ENCODE measurements at places on chromosomes 3 and 15. TPM values are rescaled to one million over a fixed set of nuclear protein-coding genes. Genes with fewer than 3 reads are reported as not detected.

The MCF2L2 gene
- total RNA-seq: 1.2 TPM

The FSTL1 gene
- total RNA-seq: 221 TPM

DNA sequence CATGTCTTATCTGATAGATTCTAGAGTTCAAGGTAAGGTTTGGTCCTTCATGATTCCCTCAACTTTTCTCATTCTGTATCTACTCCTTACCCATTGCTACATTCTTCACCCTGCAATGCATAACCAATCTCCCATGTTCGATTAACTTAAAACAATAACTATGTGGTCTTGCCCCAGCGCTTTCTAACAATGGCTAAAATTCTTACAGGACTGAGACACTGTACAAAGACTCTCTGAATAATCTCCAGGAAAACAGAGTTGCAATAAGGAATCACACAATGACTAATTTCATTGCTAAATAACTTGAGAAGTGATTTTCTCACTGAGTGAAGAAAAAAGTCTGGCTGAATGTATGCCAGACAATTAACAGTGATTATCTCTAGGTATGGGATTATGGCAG lies 69.6 kb upstream of the FAM174B start:
- H3K27ac ChIP-seq: no peak overlapping the region
- DNase-seq: no peak
- H3K4me1 ChIP-seq: no peaks in the 10 kb centered on the region
- H3K27me3 ChIP-seq: no peaks in the 10 kb centered on the region
- no peak overlapping the region for H3K4me3 ChIP-seq
- no peaks in the 10 kb centered on the region for H3K36me3 ChIP-seq

The KLHL40 gene
- total RNA-seq: not detected

The PLD1 gene
- total RNA-seq: 25.4 TPM

DNA sequence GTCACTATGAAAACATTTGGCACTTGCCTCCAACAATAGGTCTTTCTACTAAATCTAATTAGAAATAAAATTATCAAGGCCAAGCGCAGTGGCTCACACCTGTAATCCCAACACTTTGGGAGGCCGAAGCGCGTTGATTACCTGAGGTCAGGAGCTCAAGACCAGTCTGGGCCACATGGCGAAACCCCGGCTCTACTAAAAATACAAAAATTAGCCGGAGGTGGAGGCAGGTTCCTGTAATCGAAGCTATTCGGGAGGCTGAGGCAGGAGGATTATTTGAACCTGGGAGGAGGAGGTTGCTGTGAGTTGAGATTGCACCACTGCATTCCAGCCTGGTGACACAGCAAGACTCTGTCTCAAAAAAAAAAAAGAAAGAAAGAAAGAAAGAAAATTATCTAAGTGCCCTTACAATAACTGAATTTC lies 1.6 kb upstream of the PLD1 start:
- no peak overlapping the region for H3K27ac ChIP-seq
- no peaks in the 10 kb centered on the region for H3K36me3 ChIP-seq
- no peak for DNase-seq
- H3K4me3 ChIP-seq: no peak overlapping the region
- peaks cover 9% of the 10 kb centered on the region for H3K4me1 ChIP-seq
- no peaks in the 10 kb centered on the region for H3K27me3 ChIP-seq

DNA sequence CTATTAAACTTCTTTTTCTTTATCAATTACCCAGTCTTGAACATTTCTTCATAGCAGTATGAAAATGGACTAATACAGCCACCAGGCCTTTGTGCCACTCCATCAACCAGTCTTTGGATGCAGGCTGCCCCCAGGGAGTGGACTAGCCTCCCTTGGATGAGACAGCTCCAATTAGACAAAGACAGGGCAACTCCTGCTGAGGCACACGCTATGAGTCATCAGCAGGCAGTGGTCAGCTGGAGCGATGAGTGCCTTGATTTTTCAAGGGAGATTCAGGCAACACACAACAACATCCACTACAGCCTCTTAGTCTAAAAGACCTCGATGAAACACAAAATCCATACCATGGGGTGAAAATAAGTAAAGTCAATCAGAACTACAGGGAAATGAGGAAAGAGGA lies 160.1 kb downstream of the ARRDC4 start:
- no peaks in the 10 kb centered on the region for H3K4me1 ChIP-seq
- H3K36me3 ChIP-seq: no peaks in the 10 kb centered on the region
- no peaks in the 10 kb centered on the region for H3K27me3 ChIP-seq
- H3K27ac ChIP-seq: no peak overlapping the region

The ZNF502 gene
- 4.1 TPM for total RNA-seq
